ENCODE measurements at places on chromosomes 4 and X.
A peak's percentile ranks its signal among the peaks of the same experiment; 100 is the strongest.

- DNase-seq, result no peak
Measured at GRCh38 chr4:1534095-1534872, 128.0 kb upstream of the NKX1-1 start.

DNA sequence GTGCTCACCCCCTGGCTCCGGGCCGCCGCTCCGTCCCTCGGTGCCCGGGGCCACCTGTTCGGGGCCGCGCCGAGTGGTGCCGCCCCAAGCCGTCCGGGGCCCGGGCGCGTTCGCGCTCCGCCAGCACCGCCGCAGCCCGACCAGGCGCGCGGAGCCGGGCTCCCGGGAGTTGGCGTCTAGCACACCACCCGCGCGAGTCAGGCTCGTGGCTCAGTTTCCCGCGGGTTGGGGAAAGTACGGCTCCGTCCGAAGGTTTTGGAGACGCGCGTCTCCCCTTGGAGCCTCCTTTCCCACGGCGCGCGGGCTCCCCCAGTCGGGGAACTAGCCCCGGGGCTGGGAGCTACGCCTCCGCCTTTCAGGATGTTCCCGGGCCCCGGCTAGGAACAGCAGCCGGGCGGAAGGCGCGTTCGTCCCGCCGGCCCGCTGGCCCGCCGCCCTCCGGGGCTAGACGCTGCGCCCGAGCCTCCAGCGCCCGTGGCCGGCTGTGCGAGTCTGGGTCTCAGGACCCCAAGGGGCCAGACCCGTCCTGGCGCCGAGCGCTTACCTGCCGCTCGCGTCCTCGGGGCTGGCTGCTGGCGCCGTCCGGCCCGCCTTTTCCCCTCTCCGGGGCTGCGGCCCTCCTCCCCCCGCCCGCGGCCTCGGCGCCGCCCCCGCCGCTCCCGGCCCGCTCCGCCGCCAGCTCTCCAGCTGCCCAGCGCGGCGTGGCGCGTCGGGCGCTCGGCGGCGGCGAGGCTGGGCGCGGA, at the start of gene ADGRG2:
Gene ADGRG2 (minus strand): TSS at position 571 of the 743 bp plus-strand sequence. CDS start 53,634 bp downstream, outside the sequence.
- peak; percentile 15 for DNase-seq

DNA sequence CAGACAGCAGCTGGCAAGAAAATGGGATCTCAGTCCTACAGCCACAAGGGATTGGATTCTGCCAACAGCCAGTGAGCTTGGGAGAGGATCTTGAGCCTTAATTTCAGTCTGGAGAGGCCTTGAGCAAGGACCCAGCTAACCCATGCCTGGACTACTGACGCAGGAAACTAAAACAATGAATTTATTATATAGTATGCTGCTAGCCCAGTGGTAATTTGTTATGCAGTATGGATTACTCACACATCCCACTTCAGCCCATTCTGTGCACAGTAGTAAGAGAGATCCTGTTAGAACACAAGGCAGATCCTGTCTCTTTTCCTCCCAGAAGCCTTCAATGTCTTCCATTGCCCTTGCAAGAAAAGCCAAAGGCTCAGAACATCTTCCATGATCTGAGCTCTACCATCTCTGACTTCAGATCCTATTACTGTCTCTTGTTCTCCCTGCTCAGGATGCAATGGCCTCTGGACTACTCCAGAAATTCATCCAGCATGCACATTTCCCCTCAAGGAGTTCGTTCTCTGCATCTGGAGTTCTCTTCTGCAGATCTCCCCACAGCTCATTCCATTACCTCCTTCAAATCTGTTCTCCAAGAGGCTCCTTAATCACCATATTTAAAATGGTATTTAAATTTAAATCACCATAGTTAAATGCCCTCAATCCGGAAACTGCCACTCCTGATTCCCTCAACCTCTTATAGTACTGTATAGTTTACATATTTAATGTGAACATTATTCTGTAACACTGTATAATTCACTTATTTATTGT, 27.6 kb downstream of the SMIM20 start:
- DNase-seq, result no peak

DNA sequence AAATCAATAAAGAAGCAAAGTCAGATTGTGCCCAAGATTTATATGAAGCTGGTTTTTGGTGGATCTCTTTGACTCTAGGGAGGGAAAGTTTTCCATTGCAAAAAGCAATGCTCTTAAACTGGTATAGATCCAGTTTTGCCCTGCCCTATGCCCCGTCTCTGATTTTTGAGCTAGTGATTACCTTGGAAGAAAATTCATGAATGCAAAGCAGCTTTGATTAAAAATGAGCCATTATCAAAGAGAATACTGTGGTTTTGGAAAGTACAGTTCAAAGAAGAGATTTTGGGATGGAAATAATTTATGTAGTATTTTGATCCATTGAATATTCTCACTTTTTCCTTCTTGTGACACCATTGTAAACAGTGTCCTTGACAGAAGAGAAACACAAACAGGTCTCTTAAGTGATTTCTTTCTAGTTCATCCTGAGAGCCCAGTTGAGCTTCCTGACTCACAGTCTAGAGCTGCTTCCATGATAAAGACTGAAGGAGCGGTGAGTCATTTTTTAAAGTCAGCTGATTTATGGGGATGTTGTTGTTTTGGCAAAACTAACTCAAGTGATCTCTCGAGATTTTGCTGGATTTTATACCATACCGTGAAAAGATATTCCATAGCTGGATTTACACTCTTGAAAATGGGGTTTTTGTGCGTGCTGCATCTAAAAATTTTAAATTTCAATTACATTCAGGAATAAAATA, 76.7 kb downstream of the AFF1 start:
- peak; percentile 97 for DNase-seq

GRCh38 chr4:39166177-39166576, 16.2 kb upstream of the WDR19 start:
- no peak for DNase-seq

- DNase-seq, result no peak
Measured at GRCh38 chrX:118528071-118528737, 32.6 kb downstream of the DOCK11 start.

DNA sequence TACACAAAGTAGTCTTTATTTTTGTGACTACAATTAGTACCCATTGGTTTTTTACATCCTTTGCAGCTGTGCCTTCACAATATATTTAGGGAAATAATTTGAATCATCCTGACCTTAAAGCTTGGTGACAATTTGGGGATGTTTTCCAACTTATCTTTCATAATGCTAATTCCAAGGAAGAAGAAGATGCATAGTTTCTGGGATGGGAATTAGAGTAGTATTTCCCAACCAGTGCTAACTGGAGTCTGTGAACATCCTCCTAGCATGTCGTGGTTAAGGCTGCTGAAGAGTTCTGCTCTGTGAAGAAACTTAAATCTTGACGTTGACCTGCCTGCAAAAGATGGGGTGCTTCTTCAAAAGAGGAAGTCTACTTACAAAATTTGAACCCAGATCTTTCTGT, 173.5 kb downstream of the ANK2 start:
- DNase-seq, result no peak

DNA sequence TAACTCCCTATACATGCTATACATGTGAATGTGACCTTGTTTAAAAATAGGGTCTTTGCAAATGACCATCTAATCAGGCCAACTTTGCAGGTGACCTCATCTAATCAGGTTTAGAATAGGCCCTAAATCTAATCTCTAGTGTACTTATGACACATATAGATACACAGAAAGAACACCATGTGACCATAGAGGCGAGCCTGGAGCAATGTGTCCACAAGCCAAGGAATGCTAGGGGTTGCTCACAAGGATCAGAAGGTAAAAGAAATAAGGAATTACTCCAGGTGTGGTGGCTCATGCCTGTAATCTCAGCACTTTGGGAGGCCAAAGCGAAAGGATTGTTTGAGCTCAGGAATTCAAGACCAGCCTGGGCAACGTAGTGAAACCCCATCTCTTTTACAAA, 9.6 kb upstream of the C4orf36 start:
- no peak for DNase-seq

DNA sequence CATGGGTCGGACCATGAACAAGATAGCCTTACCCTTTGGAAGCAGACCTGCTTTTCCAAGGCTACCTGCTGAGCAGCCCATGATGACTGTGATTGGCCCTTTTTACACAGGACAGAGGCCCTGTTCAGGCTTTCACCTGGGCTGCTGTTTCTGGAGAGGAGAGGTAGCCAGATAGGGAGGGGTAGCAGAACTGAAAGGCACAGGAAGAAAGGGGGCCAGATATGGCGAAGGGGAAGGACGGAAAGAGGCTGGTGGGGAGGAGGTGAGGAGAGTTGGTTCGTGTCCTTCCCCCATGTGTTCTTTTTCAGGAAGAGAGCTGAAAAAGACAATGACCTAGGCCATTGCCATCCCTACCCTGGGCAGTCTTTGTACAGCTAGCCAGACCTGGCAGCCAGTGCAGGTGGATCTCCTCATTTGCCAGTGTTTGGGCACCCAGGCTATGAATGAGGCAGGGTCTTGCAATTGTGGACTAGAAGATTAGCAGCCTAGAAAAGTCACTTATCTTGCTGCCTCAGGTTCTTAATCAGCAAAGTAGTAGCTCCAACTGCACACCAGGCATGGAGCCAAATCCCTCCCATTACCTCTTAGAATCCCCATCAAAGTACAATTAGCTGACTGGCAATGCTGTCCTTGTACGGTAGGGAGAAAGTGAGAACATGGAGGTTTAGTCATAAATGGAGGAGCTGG, 139.6 kb downstream of the AMMECR1 start:
- DNase-seq, result no peak

DNA sequence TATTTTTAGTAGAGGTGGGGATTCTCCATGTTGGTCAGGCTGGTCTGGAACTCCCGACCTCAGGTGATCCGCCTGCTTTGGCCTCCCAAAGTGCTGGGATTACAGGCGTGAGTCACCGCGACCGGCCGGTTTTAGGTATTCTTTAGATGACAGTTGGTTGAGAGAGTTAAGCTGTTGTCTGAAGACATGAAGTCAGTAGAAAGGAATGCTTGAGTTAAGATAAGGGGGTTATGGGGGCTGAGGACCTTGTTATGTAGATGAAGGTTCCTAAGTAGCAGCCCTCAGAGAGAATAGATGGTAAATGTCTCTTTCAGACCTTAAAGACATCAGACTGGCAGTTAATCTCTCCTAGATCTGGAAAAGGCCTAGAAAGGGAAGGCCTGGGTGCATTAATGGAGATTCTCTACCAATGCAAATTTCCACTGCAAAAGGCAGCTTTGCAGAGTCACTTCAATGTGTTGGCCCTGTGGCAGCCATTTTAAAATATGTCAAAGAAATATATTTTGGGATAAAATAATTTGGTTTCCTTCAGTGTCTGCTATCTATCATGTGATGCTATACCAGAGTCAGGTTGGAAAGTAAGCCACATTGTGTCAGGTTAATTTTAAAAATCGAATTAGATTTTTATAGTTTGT, 6.4 kb upstream of the ZNF674 start:
- DNase-seq, result peak; percentile 77

Data from iris pigment epithelial cell (primary cell).